IPS-NIHi11 (cell line): ENCODE measurements at places on chromosomes 16 and 17.

GRCh38 chr16:15538507-15538906 is 104.1 kb downstream of the BMERB1 start:
- no peak for DNase-seq

DNA sequence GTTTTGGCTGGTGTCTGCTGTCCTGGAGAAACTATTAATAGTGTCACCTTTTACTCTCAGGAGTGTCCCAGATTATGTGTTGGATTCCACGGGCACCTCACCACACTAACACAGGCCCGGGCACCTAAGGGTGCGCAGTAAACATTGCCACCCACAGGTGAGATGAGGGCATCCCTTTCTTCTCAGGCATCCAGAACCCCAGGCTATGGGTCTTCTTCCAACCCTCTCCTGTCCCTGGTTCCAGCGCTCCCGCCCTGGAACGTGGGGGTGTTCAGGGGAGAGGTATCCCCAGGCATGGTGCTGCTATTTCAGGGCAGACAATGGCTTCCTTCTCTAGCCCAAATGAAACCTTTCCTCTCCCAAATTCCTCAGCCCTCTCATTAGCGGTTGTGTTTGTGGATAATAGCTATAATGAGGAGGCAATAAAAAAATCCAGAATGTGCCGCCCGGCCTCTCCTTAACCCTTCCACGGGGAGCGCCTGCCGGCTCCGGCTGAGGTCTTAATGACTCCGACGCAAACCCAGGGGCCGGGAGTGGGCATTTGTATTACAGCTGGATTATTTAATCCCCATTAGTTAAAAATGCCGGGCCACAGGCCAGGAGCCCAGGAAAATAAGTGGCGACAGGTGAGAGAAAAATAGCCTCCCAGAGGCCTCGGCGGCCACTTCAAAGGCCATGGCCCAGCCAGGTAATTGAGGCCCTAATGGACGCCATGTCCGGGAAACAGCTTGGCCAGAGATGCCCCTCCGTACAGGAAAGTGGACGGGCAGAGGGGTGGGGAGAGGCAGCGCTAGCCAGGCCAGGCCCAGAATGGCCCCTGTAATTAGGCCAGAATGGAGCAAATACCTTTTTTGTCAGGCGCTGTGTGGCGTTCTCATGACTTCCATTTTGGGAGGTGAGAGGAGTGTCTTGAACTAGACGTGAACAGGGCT is 102.8 kb downstream of the IRX5 start:
- no peak for DNase-seq

DNA sequence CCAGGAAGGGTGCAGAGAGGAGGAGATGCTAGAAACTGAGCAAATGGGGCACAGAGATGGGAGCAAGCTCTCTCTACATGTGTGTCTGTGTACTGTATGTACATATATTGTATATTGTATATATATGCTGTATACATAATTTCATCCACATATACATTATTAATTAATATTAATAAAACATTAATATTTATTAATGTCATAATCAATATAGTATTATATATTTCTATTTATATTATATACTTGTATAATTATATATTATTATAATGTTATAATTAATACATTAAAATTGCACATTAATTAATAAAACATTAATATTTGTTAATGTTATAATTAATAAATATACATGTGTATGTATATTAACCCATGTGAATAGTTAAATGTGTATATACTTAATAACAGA is 31.5 kb upstream of the FOXF1 start:
- DNase-seq: no peak

- no peak for DNase-seq
Measured at GRCh38 chr16:89099905-89100304, 6.3 kb downstream of the ACSF3 start.

DNA sequence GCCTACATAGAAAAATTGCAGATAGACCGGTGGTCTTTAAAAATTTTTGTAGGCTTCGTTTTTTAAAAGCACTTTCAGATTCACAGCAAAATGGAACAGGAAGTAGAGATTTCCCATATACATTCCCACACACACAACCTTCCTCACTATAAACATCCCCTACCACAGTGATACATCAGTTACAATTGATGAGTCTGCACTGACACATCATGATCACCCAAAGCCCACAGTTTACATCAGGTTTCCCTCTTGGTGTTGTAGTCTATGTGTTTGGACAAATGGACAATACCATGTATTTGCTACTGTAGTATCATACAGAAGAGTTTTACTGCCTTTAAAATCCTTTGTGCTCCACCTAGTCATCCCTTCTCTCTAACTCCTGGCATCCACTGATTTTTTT is 113.9 kb upstream of the ADAMTS18 start:
- DNase-seq: no peak

- peak; percentile 39 for DNase-seq
Measured at GRCh38 chr16:84924331-84925091, 86.8 kb downstream of the ZDHHC7 start.

DNA sequence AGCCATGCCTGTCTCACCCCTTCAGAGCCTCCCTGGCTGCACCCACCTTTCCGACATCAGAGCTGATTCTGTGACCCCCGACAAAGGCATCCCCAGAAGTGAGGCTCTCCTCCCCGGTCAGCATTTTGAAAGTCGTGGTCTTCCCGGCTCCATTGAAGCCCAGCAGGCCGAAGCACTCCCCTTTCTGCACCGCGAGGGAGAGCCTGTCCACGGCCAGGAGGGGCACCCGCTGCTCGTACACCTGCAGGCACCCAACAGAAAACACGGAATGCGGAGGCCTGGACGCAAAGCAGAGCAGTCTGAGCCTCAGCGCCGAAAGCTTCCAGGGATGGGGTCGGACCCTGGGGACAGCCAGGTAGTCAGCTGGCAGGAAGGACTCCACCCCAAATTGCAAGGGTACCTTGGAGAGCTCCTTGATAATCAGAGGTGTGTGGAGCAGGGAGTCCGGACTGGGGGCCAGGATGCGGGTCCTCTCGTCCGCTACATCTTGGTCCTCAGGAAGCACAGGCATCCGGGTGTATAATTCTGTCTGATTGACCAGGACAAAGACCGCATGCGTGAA is 13.1 kb upstream of the RNPS1 start:
- DNase-seq: peak; percentile 63

DNA sequence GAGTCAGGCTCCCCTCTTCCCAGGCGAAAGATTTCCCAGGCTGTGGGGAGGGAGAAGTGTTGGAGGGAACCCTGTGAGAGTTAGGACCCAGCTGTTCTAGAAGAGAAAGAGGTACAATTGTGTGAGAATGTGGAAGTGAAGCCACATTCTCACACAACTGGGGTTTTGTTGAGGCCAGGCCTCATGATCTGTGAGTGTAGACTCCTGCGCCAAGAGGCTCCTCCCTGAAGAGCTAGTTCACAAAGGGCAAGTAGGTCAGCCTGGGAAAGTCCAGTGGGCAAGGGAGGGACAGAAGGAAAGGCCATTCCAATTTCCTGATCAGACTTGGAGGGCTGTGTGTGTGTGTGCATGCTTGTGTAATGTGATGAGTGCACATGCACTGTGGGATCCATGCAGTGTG is 15.2 kb downstream of the CD300LF start:
- DNase-seq: no peak

DNA sequence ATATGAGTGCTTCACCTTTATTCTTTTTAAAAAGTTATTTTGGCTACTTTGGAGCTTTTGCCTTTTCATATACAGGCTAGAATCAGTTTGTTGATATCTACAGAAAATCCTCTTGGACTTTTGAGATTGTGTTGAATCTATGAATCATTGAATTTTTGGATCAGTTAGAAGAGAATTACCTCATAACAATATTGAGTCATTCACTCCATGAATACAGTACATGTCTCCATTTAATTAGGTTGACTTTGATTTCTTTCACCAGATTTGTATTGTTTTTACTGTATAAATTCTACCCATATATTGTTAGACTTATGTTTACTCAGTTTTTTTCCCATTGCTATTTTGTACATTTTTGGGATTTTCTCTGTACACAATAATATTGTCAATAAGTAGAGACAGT is 54.4 kb downstream of the TAOK1 start:
- DNase-seq: no peak

DNA sequence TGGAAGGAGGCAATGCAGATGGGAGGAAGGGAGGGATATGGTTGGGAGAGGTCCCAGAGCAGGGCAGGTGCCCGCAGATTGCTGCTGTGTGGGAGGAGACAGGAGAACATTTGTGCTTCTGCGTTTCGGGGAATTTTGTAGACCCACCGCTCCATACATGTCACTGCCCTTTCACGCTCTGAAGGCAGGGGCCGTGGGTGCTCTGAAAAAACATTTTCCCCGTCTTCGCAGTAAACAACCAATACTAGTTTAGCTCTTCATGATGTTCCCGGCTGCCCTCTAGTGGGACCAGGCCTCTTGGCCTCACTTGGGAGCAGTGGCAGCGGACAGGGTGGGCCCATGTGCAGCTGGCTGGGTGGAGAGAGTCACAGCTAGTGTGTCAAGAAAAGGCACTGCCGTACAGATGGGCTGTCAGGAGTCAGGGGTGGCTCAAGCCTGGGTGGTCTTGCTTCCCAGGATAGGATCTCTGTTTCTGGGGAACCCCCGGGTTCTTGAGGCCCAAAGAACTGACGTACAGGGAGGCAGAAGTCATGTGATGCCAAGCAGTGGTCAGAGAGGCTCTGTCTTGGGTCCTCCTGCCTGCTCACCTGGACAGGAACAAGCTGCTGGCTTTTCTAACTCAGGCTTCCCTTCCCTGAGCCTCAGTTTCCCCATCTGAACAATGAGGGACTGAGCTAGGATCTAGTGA is 46.5 kb upstream of the CPNE2 start:
- DNase-seq: peak; percentile 85

GRCh38 chr17:20172376-20172775 is 163.2 kb downstream of the SPECC1 start:
- peak; percentile 44 for DNase-seq

- DNase-seq: no peak
Measured at GRCh38 chr16:27450196-27450549, 48.2 kb downstream of the IL21R start.

DNA sequence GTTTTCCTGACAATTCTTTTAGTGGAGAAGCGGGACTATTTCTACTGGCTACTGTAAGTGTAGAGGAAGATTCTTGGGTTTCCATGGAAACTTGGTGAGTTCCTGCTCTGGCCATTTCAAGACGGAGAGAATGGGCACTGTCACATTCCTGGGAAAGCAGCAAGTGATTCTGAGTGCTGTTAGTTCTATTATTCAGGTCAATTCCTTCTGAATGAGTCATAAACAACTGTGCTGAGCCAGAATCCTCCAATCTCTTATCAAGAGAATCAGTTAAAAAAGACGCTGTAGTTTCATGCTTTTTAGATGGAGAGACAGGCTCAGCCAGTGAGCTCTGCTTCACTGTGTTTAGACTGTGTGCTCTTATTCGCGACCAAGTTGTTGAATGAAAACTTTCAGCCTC is 19.6 kb downstream of the AKAP10 start:
- peak; percentile 58 for DNase-seq

GRCh38 chr17:56987283-56987834 is 9.4 kb downstream of the SCPEP1 start:
- no peak for DNase-seq

GRCh38 chr17:34874478-34874877 is 86.8 kb downstream of the CCT6B start:
- no peak for DNase-seq

- no peak for DNase-seq
Measured at GRCh38 chr16:48332978-48333377, 52.2 kb downstream of the SIAH1 start.

DNA sequence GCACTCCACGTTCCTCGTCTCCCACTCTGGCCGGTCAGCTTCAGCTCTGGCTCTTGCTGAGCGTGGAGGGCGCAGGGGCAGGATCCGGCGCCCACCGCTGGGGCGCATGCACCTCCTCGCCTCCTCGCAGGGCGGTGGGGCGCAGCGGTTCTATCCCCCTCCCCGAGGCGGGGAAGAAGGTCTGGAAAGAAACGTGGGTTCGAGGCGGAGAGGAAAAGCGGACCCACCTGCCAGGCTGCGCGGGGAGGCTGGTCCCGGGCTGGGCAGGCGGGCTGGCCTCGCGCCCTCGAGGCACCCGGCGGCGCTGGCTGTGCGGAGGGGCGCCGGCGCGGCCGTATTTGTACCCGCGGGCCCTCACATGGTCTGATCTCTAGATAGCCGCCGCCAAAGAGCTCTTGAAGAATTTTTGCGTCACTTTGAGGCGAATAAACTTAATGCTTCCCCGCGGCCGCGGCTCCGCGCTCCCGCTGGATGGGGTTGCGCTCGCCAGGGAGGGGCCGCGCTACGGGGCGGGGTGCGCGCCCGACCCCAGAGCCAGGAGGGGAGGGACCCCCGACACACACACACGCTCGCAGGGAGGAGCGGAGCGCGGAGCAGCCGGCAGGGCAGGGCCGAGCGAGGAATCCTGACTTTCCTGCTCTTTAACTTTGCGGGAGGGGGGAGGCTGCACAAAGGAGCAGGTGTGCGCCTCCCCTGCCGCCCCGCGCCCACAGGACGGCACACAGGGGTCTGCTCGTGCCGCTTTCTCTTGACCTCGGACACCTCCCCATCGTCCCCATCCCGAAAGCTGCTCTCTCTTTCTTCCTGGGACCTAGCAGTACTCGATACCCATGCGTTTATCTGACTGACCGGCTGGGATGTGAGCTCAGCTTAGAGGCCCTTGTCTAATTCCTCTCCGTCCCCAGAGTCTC is at the start of gene SLC6A4:
Gene SLC6A4, minus strand, starts transcription at position 312 of the 911 bp plus-strand sequence. CDS start 13,739 bp downstream, outside the sequence.
- peak; percentile 73 for DNase-seq

DNA sequence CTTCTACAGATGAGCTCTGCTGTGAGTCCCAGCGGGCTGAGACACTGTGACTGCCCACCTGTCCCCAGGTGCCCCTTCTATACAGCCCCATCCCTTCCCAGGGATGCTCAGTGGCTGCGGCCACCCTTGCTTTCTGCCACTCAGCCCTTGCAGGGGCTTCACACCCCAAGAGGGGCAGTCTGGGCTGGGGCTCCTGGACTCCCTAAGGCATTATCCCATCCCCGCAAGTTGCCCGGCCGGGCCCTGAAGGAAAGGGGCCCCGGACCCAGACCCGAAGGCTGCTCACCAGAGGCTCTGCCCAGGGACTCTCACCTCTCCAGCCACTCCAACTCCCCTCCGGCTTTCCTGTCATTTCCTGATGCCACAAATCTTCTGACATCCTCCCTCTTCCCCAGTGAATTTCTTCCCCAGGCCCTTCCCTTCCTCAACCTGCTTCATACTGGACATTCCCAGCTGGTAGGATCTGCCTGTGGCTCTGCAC is 88.5 kb upstream of the TOB1 start:
- no peak for DNase-seq

- no peak for DNase-seq
Measured at GRCh38 chr16:78811247-78811646, 711.8 kb downstream of the WWOX start.

DNA sequence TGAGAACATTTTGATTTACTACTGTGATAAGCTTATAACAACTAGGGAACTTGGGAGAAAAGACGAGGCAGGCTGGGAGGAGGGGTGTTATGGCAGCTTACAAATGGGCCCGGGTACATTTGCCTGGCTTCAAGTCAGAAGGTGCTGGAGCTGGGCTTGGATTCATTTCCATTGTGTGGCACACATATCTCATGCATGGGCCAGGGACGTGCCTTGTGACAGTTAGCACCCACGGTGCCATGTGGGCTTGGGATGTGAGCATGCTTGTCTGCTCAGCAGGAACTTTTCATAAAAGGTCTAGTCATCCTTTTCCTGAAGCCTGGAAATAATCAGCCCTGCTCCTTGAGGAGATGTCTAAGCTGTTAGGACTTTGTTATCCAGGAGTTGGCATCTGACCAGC is 572.2 kb downstream of the CDH13 start:
- no peak for DNase-seq

GRCh38 chr17:68868708-68869107 is 86.5 kb downstream of the ABCA8 start:
- no peak for DNase-seq
